ENCODE measurements at places on chromosomes 6 and 20.

- no peak for DNase-seq
Measured at GRCh38 chr20:13831476-13831875, 46.6 kb downstream of the NDUFAF5 start.

DNA sequence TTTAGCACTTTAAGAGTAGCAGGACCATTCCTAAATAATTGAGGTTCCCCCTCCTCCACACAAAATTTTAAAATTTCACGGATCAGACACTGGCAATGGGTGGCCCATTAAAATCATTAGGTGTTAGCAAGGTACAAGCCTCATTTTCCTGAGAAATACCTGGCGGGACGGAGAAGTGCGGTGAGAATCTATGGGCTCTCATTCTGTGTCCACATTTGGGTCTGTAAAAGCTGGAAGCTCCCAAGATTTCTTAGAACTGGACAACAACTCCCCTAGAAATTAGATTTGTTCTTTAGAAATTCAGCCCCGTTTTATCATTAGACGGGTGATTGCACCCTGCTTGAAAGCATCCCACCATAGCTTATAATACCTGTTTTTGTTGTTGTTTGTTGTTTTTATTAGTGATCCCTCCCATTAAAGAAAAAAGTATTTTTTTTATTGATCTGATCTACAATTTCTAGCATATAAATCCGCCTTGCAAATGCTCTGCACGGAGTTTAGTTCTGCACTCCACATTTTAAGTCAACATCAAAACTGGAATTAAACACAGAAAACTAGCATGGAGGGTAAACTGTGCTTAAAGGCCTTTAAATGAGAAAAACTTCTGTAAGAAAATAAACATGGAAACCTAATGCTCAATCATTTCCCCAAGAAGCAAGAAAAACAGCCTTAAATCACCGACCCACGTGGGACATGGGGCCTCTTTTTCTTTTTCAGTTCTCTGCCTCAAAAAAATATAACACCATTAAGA, 5.7 kb downstream of the SIM1 start:
- no peak for DNase-seq

DNA sequence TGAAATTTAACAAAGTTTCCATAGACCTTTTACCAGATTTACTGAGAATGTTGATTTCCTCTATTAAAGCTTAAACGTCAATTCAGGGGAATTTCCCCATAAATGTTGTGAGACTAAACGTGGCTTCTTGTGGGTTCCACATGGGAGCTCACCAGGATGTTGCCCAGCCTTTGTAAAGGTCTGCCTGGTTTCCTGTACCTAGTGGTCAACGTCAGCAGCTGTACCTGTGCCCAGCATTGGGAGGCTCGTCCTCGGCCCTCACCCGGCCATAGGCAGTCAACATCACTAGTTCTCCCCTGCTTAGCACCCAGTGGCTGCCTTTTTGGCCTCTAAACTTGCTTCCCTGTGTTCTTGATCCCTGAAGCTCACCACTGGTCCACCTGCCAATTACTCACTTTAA, 22.1 kb upstream of the CD83 start:
- no peak for DNase-seq

- no peak for DNase-seq
Measured at GRCh38 chr6:21101694-21102093, 491.9 kb upstream of the SOX4 start.

- no peak for DNase-seq
Measured at GRCh38 chr6:13360671-13361540, 32.6 kb upstream of the TBC1D7 start.

- DNase-seq: no peak
Measured at GRCh38 chr6:106339334-106340029, 13.9 kb upstream of the ATG5 start.

- DNase-seq: no peak
Measured at GRCh38 chr20:41861772-41862422, 243.7 kb upstream of the CHD6 start.

GRCh38 chr6:36025932-36026327, 1.5 kb upstream of the SLC26A8 start:
- DNase-seq: no peak

- DNase-seq: no peak
Measured at GRCh38 chr20:22403632-22404361, 180.6 kb downstream of the FOXA2 start.

- DNase-seq: no peak
Measured at GRCh38 chr6:140731741-140732140, 1357.3 kb upstream of the CITED2 start.

DNA sequence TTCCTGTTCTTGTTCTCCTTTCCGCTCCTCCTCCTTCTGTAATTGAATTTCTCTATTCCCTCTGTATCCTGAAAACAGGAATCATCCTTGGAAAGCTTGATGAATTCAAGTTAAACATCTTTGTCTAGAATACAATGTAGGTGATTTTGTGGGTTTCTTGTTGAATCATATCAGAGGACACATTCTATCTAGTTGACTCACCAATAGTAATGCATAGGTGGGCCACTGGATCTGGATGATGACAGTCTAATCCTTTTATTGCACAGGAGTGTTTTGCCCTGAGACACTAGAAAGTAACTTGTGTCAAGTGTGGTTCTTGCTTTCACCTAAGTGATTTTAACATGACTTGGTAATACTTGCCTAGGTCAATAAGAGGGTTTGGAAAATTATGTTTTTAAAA, 164.3 kb downstream of the RFPL4B start:
- no peak for DNase-seq

DNA sequence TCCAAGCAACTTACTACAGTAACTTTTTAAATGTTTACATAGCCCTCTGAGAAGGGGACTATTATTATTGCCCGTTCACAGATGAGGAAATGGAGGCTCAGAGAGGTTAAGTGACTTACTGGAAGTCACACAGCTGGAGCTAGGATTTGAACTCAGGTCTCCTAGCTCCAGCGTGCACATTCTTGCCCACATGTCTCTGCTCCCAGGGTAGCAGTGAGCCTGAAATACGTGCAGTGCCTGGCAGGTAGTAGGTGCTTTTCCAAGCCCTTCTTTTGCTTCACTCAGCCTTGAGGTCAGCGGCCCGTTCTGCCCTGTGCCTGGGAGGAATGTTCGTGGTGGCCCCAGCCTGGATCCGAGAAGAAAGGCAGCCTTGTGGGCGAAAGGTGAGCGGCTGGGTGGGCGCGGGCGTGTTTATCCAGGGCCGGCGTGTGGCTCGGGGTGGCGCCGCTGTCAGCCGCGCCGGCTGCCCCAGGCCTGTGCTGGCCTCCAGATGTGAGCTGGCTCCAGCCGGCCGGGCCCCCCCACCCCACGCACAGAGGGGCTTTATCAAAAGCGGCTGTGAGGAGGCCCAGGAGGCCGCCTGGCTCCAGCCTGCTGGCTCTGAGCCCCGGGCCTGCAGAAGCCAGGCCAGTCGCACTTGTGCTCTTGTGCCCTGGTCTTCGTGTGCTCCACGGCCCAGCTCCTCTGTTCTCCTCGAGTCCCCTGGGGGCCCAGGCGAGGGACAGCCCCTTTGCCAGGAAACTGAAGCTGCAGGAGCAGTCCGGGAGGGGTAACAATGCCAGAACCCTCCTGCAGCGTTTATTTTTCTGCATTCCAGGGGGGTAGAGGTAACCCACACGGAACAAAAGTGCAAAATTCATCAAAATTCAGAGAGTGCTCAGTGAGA, 58.1 kb downstream of the UBE2V1 start:
- DNase-seq: no peak

GRCh38 chr6:52283111-52283510, 1.4 kb downstream of the MCM3 start:
- no peak for DNase-seq

- no peak for DNase-seq
Measured at GRCh38 chr6:2630359-2630758, 120.4 kb downstream of the MYLK4 start.

DNA sequence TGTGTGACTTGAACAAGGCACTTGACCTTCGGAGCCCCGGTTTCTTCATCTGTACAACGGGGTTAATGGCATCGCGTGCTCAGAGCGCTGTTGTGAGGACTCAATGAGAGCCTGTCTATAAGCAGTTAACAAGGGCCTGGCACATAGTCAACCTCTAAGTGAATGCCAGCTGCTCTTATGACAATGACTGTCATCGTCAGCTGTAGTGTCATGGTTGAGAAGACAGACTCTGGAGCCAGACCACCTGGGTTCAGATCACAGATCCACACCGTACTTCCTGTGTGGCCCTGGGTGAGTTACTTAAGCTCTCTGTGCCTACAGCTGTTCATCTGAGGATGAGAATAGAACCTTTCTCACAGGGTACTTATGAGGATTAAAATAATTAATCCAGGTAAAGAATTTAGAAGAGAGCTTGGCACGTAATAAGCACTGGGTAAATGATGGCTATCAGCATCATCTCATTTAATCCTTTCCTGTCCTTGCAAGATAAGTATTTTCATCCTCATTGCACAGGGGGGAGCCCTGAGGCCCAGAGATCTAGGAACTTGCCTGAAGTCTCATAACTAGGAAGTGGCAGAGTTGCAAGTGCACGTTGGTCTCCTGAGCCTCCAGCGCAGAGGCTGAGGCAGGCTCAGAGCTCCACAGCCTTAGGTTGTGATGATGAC, 105.3 kb downstream of the EYA2 start:
- no peak for DNase-seq

- no peak for DNase-seq
Measured at GRCh38 chr6:122758927-122759334, 20.6 kb upstream of the FABP7 start.

- no peak for DNase-seq
Measured at GRCh38 chr6:164331026-164331425, 916.5 kb downstream of the QKI start.

- DNase-seq: no peak
Measured at GRCh38 chr6:17768881-17769280, 62.2 kb upstream of the NUP153 start.

GRCh38 chr20:57180954-57181353, 85.5 kb downstream of the BMP7 start:
- DNase-seq: no peak

GRCh38 chr6:89400912-89401399, 11.1 kb downstream of the RRAGD start:
- DNase-seq: no peak

GRCh38 chr20:32963176-32963575, 41.1 kb downstream of the SUN5 start:
- no peak for DNase-seq

- DNase-seq: no peak
Measured at GRCh38 chr6:52365317-52365716, 3.4 kb downstream of the PAQR8 start.

DNA sequence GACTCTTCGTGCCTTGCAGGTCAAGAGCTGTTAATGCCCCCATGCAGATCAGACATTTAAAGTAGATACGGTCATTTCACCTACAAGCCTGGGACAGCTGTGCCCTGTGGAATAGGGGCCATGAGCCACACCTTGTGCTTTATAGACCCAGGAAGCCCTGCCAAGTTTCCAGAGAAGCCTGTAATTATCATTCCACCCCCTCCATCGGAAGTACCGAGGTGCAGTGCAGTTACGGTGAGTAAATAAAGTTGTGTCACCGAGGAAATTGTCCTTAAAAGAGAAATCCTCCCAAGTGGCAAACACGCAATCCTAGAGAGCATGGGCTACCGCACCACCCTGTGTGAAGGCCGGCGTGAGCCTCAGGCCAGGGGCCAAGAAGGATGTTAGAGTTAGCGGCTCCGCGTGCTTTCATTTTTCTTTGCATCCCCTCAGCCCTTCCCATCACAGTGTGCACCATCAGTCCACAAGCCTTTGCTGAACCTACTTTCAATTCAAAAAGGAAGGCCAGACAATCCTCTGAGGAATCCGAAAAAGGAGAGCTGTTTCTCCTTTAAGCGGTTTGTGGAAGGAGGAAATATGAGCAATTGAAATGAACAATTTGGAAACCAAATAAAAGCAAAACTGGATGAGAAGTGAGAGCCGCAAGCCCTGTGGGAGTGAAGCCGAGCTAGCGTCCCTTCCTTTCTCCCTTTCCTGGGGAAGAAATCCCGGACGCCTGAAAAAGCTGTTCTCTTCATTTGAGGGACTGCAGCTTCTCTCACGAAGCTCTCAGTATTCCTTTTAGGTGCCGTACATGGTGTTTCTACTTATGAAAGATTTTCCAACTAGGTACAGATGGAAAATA, 183.3 kb upstream of the PDE10A start:
- no peak for DNase-seq

- DNase-seq: no peak
Measured at GRCh38 chr20:20276811-20277530, 90.9 kb upstream of the INSM1 start.

DNA sequence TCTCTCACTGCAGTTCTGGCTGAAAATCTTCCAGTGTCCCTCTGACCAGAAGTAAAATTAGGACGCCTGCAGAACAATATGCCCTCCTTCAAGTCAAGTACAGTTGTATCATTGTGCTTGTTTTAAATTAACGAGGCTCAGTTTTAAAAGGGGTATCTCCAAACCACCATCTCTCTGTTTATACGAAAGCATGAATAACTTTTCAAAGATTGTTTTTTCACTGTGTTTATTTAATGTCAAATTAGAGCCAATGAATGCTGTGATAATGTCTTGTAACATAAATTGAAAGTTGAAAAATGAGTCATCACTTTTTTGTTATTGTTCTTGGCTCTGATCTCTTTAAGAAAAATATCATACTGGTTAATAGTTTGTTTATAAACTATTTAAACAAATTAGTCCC, 230.7 kb upstream of the THEMIS start:
- no peak for DNase-seq

DNA sequence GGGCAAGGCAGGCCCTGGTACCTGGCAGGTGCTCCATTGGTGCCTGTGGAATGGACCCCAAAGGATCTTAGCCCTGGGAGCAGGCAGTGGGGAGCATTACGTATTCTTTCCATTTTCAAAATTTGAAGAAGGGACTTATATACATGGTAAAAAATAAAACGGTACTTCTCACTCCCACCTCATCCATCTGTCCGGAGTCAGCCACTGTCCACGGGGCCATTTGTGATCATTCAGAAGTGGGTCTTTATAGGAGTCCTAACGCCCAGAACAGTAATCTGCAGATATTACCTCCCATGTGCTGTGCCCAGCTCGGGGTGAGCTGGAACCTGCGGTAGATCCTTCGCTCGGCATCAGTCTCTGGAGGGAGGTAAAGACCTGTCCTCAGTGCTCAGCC, 110.4 kb downstream of the SYCP2 start:
- DNase-seq: no peak

GRCh38 chr6:70299456-70299855, 3.4 kb downstream of the COL9A1 start:
- no peak for DNase-seq
